ENCODE measurements at places on chromosomes 5 and 9.

DNA sequence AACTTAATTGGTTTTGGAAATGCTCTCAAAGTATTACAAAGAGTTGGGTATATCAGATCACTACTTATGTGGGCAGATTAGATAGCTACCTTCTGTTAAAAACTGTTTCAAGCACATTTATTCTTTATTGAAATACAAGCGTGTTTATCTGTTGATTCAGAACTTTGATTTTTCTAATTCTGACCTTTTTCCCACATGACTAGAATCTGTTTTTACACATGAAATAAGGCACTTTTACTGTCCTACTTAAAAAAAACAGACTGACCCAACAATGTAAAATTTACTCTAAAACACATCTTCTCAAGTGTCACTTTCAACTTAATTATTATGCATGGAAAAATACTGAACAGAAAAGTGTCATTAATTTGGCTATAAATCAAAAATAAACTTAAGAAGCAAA is 4.8 kb downstream of the NR6A1 start:
- no peak for DNase-seq

GRCh38 chr5:131473731-131474130 is 161.3 kb downstream of the RAPGEF6 start:
- DNase-seq: no peak

DNA sequence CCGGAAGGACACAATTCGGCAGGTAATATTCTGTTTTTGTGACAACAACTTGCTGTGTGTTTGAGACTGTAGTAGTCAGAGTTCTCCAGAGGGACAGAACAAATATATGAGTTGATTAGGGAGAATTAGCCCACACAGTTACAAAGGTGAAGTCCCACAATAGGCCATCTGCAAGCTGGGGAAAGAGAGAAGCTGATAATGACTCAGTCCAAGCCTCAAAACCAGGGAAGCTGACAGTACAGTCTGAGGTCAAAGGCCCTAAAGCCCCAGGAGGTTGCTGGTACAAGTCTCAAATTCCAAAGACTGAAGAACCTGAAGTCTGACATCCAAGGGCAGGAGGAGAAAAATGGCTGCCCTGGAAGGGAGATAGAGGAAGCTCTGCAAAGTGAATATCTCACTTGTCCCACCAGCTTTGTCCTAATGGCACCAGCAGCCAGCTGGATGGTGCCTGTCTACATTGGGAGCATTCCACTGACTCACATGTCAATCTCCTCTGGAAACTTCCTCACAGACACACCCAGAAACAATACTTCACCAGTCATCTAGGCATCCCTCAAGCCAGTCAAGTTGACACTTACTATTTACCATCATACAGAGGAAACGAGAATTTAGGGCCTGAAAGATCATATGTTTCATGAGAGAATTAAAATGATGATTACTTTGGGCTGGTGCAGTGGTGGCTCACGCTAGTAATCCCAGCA is 36.3 kb upstream of the CTXN3 start:
- no peak for DNase-seq

GRCh38 chr9:113992276-113992951 is 85.7 kb downstream of the AMBP start:
- no peak for DNase-seq

DNA sequence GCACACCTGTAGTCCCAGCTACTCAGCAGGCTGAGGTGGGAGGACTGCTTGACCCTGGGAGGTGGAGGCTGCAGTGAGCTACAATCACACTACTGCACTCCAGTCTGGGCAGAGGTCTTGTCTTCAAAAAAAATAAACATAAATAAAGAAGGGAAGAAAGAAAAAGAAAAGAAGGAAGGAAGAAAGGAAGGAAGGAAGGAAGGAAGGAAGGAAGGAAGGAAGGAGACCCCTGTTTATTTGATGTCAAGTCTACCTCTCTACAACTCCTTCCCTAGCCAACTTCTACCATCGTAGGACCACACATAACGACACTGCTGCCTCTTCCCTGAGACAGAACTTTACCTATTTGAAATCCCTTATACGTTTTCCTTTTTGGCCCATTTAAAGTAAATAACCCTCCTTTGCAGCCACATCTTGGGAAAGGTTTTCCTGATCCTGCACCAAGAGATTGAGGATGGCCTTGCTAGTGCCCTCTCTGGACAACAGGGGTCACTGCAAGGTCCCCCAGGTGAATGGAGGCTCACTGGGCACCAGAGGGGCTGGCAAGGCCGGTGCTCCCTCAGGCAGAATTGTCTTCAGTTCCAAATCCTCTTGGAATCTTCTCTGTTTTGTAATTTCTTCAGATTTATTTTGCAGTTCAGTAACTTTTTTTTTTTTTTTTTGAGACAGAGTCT is 10.5 kb downstream of the RPS14 start:
- DNase-seq: no peak

Measured in CD4-positive, alpha-beta T cell treated with Interleukin-15 for 1 hour (primary cell).